Stimulated activated CD4-positive, alpha-beta T cell treated with anti-CD3 and anti-CD28 coated beads, Interleukin-1b, Interleukin-23, amount 100 ng/mL, for 1 hour (primary cell): ENCODE measurements at places on chromosomes 3 and 15.

DNA sequence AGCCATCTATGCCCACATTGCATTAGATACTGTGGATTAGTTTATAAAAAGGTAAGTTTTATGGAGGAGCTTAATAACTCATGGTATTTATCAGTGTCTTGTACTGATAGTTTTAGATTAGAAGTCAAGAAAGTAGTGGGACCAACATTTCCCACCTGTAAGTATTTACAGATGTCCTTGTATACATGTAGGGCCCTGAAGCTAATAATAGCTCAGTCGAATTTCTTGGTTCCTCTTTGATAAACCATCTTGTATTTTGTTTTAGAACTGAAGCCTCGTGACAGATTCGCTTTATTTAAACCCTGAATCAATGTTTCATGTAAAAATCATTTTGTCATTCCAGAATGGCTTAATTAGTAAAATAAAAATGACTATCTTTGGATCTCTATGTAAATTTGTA lies 73.4 kb downstream of the CRYBG3 start:
- no peak for DNase-seq

DNA sequence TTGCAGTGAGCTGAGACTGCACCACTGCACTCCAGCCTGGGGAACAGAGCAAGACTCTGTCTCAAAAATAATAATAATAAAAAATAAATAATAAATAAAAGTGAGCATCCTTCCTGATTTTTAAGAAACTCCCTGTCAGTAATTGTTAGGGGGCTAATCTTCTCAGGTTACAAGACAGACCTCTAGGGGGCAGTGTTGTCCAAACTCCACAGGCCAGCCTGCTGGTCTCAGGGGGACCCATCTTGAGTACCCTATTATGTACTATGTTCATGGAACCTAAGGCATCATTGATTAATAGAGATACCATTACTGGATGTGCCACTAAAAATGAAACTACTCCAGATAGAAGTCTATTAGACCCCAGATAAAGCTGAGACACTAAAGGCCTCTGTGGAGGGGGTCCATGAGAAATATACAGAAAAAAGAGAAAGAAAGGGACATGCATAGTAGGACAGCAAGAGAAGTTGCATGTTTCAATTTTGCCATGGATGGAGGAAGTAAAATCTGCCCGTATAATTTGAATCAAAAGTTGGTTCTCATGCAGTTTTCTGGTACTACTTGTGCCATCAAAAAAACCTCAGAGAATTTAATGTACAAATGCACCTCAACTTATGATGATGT lies 85.5 kb upstream of the CDV3 start:
- peak; percentile 23 for DNase-seq

GRCh38 chr3:10582733-10583132 lies 77.3 kb upstream of the ATP2B2 start:
- no peak for DNase-seq

- DNase-seq = no peak
These were observed 164.6 kb downstream of the GMNC start for GRCh38 chr3:190697901-190698300.

DNA sequence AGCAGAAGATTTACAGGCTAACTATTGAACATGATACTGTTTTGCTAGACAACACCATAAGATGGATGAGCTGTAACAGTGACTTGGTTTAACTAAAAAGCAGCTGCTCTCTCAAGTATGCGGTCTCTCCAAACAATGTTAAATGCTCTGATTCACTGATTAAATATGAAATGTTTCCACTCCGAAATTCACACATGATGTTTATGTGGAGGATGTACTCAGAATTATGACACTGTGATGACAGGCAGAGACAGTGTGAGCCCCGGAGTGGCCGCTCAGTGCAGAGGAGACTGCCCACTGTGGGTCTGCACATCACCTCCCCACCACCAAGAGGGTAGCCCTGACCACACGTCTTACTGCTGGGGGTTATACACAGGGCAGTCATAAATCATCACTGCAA lies 83.9 kb upstream of the MEX3B start:
- no peak for DNase-seq

- DNase-seq = no peak
These were observed 41.3 kb downstream of the PPM1L start for GRCh38 chr3:160797356-160797755.

GRCh38 chr3:23875113-23875725 lies 41.6 kb downstream of the NKIRAS1 start:
- DNase-seq = no peak

DNA sequence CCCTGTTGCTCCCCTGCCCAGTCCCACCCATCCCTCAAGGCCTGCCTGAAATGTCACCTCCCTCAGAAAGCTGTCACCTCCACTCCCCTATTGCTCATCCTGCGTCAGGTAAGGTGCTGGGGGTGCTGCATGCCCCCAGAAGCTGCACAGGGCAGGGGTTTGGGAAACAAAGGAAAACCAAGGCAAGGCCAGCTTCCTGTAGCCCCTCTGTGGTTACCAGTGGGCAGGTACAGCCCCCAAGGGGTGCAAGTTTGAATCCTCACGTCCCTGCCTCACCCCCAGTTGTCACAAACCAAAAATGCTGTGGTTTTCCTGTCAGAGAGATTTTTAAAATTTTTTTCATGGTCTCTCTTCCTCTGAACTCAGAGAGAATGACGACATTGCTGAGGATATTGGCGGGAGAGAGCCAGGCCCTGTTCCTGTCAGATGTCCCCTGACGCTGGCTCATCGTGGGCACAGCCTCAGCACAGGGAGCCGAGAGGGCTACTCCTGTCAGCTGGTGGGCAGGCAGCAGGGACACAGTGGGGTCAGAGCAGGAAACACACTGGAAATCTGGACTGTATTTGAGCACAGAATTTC lies 27.0 kb downstream of the PSTPIP1 start:
- no peak for DNase-seq

GRCh38 chr15:97708252-97708651 lies 252.3 kb upstream of the ARRDC4 start:
- DNase-seq = no peak

GRCh38 chr15:73539212-73540128 lies 93.7 kb downstream of the NPTN start:
- DNase-seq = no peak

- no peak for DNase-seq
These were observed 54.2 kb upstream of the RBMS3 start for GRCh38 chr3:29226706-29227105.

DNA sequence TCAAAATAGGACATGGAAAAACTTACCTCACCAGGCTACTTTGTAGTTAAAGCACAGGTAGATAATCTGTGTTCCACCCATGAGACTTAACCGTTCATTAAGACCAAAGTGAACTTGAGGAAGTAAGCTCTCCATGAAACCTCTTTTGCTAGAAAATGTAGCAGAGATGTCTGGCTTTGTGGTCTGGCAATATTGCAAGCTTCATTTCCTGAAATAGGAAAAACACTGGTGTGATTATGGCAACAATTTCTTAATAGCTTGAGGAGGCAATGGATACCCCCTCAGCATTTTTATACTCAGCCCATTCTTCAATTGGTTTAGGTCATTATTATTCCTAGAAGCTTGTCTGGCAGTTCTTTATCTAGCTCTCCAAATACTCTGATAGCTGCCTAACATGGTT lies 957.3 kb downstream of the IGSF11 start:
- DNase-seq = no peak

GRCh38 chr3:138408751-138409570 lies 25.5 kb upstream of the ESYT3 start:
- DNase-seq = no peak

DNA sequence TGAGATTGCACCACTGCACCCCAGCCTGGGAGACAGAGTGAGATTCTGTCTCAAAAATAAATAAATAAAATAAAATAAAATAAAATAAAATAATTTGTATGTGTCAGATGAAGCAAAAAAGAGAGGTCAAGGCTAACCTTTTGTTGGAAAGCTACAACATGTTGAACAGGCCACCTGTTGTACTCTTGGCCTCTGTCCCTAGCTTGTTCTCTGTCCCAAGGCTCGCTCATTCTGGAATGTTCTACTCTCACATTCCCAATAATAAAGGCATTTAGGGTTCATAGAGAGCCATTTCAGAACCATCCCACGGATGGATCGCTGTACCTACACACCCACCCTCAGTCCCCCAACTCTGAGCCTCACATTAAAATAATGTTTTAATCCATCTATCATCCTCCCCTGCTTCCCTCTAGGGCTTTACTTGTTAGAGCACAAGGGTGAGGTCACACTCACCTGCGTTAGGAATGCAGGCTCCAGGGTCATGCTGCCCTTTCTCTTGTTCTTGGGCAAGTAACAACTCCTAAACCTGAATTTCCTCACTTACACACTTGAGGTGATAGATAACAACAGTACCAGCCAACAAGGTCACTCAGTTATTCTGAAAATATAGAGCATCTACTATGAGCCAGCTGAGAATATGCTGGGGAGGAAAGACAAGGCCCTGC lies 24.9 kb upstream of the KCTD6 start:
- DNase-seq = no peak

- no peak for DNase-seq
These were observed 93.8 kb downstream of the RFTN1 start for GRCh38 chr3:16419640-16420241.

- DNase-seq = no peak
These were observed 250.3 kb downstream of the MAGI1 start for GRCh38 chr3:65788461-65788860.

DNA sequence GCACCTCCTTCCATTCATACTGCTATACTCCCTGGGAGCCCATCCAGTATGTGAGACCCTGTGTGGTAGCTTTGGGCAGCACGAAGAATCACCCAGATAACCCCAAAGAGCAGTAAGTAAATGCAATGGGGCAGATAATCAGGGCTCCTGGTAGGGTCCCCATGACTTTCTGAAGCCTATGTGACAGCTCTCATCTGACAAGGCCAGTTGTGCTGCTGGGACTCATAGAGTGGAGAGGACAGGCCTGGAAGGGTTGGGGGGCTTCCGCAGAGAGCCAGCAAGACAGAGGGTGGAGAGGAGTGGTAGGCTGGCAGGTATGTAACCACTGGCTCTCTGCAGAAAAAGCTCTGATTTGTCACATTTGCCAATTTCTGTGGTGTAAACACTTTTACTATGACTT lies 3.2 kb upstream of the SLC6A20 start:
- no peak for DNase-seq

GRCh38 chr15:70526221-70526973 lies 237.0 kb downstream of the UACA start:
- DNase-seq = no peak

GRCh38 chr3:112965656-112966055 lies 9.2 kb downstream of the CD200R1 start:
- no peak for DNase-seq

GRCh38 chr3:29099775-29100174 lies 181.1 kb upstream of the RBMS3 start:
- no peak for DNase-seq

- DNase-seq = no peak
These were observed 16.8 kb downstream of the EMC4 start for GRCh38 chr15:34241376-34242330.

DNA sequence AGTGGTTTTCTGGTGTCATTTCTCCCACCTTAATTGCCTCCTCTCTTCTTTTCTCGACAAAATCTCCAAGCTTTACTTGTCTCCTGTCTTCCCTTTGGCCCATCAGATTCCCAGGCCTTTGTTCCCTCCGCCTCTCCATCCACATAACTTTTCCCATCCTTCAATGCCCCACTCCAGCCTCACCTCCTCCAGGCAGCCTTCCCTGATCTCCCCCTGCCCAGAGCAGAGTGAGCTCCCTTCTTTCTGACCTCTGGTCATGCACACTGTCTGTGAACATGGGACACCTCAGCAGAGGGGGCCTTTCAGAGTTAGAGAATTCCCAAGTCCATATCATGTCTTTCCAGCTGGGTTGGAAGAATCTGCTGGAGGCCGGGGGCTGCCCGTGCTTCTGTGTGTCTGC lies 14.6 kb upstream of the SSUH2 start:
- no peak for DNase-seq

- no peak for DNase-seq
These were observed 43.0 kb downstream of the CD200R1 start for GRCh38 chr3:112931736-112932521.

DNA sequence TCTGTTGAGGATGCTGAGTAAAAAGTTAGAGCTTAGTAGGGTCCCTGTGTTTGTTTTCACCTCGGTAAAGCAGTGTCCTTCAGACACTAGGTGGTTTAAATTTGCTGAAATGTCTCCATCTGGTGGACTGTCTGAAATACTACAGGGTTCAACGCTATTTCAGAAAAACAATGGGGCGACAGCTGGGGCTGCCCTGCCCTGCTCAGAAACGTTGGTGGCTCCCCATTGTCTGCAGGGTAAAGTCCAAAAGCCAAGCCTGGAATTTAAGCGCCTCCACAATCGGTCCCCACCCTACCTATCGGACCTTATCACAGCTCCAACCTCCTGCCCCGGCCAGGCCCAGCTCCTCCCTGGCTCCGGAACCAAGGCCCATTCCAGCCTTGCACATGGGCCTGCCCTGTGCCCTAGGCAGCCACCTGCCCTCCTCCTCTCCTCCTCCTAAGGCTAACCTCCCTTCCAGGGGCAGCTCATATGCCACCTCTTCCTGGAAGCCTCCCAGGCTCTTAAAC lies 4.3 kb upstream of the TSEN2 start:
- DNase-seq = no peak

- no peak for DNase-seq
These were observed 201.2 kb downstream of the GOLGA6L6 start for GRCh38 chr15:20340331-20340811.

- DNase-seq = no peak
These were observed 27.2 kb downstream of the PLD1 start for GRCh38 chr3:171783086-171783485.

GRCh38 chr3:119681279-119681678 lies 4.1 kb upstream of the COX17 start:
- no peak for DNase-seq

GRCh38 chr3:69747511-69748258 lies 8.4 kb downstream of the MITF start:
- no peak for DNase-seq

DNA sequence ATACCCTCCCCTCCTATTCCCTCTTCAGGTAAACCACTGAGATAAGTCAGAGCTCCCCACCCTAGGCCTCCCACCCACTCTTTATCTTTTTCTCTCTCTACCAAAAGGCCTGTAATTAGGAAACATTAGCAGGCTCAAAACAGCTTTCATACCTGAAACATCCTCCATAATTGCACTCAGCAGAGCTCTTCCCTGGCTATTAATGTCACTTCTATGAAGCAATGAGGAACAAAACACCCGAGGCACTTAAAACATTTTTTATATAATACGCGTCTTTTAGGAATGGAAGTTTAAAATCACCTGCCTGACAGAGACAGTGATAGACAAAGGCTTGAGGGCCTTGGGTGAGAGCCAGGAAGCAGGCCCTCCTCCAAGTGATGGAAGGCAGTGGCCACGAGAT lies 138.9 kb downstream of the EPHB1 start:
- no peak for DNase-seq

GRCh38 chr15:69893863-69894262 lies 203.9 kb downstream of the TLE3 start:
- no peak for DNase-seq

DNA sequence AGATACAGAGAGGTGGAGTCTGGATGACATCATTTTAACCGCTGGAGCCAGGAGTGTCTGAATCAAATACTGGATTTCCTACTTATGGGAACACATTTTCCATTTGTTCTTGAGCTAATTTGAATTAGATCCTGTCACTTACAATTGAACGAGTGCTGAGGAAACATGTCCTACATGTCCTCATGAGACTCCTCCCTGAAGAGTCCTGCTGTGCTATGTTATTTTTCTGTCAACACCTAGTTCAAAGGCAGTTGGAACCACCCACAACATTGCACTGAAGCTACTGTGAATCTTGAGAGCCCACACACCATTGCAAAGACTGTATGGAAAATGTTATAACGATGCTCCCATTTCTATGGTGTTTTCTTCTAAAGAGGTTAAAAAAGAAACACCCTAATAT lies 123.5 kb upstream of the CRBN start:
- no peak for DNase-seq
